ENCODE measurements at places on chromosomes 2 and 18. TPM values are rescaled to one million over a fixed set of nuclear protein-coding genes. Genes with fewer than 3 reads are reported as not detected.

The RGPD3 gene
- 0.44 TPM for total RNA-seq

The PLB1 gene
- 2.0 TPM for total RNA-seq

The CYP1B1 gene
- not detected for total RNA-seq

GRCh38 chr18:25876330-25876948 is 214.0 kb downstream of the SS18 start:
- DNase-seq: no peak

The RBKS gene
- total RNA-seq: 25.3 TPM

The SERPINB4 gene
- not detected for total RNA-seq

- DNase-seq: no peak
Observed at GRCh38 chr2:171509945-171510731, 12.1 kb upstream of the CYBRD1 start.

The AMER3 gene
- not detected for total RNA-seq

DNA sequence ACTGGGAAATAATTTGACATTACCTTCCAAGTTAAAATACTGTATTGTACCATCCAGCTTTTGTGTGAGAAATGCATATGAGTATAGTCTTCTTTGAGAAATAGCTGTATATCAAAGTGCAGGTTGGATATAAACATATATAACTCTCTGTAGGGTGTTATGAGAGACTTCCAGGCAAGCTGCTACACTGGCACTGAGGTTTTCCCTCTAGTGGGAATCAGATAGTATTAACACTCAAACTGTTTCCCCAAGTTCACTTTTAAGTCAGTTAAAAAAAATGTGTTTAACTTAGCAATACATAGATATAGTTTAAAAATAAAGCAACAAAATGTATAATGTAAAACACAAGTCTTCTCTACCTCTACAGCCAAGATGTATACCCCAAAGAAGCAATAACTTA is 368.4 kb upstream of the SLC8A1 start:
- DNase-seq: no peak

- DNase-seq: no peak
Observed at GRCh38 chr18:34837769-34838272, 127.7 kb downstream of the DTNA start.
